ENCODE measurements at places on chromosomes 12 and 14. TPM values are rescaled to one million over a fixed set of nuclear protein-coding genes. Genes with fewer than 3 reads are reported as not detected.

- no peak for DNase-seq
These were observed 58.7 kb downstream of the TUNAR start for GRCh38 chr14:95935228-95935822.

DNA sequence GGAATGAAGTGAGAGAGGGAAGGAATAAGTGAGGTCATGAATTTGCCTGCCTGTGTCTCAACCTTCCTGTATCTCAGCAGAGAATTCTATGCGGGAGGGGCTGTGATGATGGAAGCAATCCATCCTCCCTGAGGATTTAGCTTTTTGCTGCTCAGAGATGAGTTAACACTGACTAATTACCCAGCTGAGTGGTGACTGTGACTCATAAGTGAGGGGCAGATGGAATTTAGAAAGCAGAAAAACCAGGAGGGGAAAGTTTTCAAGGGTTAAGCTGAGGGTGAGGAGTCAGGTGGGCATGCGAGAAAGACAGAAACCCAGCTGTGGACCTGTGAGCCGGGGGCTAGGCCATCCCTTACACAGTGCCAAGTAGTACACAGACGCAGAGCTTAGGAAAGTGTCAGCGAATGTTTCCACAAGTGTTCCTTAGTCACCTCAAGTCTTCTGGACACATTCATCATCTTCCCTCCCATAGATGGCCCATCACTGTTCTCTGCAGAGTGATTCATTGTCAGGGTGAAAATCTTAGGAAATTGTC, 277.9 kb downstream of the IPO8 start:
- DNase-seq: no peak

The KRT8 gene
- total RNA-seq: 96.2 TPM

- DNase-seq: no peak
These were observed at the start of gene CACNA1C for GRCh38 chr12:2052826-2053678. TSS of gene CACNA1C (plus strand) at chr12:2052987. CDS start at chr12:2053563, 576 bp downstream.

The IL31 gene
- not detected for total RNA-seq

All from urinary bladder (tissue), 4 donors.